ENCODE measurements at places on chromosomes 3 and 15.

DNA sequence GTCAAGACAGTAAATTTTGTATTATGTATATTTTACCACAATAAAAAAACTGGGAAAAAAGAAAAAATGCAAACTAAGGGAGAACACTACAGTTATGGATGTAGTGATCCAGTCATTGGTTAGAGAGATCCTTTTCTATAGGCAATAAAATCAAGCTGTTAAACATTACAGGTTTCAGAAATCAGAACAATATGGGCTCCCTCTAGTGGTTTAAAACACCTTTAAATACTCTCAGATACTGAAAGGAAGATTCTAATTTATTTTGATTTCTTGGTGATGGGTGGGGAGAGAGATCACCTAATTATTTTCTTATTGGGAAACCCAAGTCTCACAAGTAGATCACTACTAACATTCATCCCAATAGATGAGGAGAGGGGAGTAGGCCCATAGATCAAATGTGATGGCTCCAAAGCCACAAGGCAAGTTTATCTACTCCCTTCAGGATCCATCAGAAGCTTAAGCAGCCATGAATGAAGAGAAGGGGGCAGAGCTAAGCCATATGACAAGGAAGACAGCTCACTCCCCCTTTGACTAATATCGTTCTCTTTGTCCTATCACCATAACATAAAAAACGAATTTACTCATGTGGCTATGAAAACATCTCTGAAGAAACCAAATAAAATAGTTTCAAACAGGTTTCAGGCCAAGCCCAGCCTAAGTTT is 118.6 kb downstream of the ANO10 start:
- peak; percentile 15 for DNase-seq

GRCh38 chr3:117756563-117756962 is 1047.0 kb downstream of the TUSC7 start:
- no peak for DNase-seq

DNA sequence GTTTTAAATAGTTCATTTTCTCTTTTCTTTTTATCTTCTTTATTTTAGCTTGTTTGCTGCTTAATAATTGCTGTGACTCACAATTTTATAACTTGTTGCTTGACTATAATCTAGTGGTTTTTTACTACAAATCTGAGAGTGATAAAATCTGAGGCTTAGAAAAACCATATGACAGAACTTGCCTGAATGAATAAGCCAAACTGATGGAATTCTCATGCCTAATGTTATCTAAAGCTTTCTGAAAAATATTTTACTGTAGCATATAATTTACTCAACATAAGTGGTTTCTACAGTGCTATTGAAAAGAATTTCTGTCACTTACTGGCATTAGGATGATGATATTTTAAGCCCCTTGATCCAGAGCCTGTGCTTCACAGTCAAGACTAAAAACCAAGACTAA is 175.1 kb downstream of the VGLL3 start:
- no peak for DNase-seq

DNA sequence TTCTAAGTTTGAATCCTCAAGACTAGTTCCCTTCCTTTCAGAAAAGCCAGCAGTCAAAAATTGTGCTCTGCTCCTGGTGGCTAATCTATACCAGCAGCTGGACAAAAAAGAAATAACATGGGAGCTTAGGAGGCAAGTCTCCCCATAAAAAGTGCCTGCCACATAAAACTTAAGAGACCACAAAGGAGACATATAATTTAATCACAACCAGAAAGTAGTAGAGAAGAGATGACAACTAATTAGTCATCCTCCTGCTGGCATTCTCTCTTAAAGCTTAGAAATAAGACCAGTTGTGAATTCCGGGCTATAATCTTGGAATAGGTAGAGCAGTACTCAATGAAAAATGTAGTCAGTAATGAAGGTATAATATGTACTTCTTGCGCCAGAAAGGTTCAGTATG is 20.2 kb upstream of the IMPG2 start:
- DNase-seq, result no peak

- no peak for DNase-seq
Observed at GRCh38 chr3:191314109-191314728, 15.0 kb upstream of the CCDC50 start.

DNA sequence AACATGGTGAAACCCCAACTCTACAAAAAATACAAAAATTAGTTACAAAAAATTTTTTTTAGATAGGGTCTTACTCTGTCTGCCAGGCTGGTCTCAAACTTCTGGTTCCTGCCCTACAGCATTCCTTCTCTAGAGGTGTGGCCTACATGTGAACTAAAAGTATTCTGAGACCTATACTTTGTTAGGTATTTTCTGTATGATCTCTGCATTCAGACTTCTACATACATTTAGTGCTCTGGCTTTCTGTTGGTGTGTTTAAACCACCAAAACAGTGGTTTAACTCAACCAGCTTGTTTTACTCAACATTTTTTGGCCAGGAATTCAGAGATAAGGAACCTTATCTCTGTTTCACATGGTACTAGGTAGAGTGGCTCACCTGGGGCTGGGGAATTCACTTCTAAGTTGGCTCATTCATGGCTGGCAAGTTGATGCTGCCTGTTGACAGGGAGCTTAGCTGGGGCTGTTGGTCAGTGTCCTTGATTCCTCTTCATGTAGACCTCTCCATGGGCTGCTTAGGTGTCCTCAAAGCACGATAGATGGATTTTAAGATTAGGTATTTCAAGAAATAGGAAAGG is 41.4 kb upstream of the BSN start:
- DNase-seq, result no peak

GRCh38 chr3:39296197-39297077 is 16.6 kb upstream of the CX3CR1 start:
- no peak for DNase-seq

DNA sequence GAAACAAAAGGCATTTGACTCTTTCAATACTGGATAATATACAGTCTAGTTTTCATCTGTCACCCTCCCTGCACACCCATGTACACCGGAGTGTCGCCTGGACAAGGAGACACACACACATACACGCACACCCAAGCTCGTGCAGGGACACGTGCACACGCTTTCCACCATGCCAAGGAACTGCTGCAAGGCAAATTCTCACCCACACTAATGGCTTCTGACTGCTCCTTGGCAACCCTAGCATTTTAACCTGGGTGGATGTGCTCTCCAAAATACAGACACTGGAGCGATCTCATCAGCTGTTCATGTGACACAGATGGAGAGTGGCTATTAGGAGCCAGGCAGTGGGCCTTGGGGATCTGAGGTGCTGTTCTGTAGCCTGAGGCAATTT is 61.6 kb downstream of the MEIS2 start:
- DNase-seq, result no peak

DNA sequence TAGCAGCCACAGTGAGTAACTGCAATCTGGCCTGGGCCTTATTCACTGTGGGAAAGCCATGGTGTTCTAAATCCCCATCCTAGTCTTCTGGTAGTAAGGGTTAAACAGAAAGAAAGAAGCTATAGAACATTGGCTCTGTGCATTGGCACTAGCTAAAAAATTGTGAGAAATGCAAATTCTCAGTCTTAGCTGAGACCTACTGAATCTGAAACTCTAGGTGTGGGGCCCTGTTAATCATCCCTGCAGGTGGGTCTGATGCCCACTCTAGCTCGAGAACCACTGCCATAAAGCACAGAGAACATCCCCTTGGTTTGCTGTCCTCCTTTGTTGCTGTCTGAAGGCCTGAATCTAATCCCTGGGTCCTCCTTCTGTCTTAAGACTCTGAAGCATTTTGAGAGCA is 59.3 kb downstream of the MEIS2 start:
- no peak for DNase-seq

GRCh38 chr15:35560870-35561269 is 14.9 kb upstream of the DPH6 start:
- DNase-seq, result no peak

DNA sequence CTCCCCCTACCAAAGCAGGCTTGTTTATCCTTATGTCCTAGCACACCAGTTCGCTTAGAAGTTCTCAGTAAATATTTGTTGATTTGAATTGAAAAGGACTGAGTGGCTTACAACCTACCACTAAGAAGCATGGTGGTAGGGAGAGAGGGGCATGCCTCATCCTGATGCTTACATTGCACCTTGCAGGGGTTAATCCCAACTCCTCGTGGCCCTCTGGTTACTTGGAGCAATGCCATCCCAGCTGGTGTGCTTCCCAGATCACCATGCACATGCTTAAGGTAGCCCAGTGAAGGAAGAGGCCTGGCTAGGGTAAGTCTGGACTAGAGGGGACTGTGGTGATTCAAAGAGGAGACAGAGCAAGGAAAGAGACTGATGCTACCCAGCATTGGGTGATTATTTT is 253.3 kb downstream of the CLSTN2 start:
- DNase-seq, result no peak

DNA sequence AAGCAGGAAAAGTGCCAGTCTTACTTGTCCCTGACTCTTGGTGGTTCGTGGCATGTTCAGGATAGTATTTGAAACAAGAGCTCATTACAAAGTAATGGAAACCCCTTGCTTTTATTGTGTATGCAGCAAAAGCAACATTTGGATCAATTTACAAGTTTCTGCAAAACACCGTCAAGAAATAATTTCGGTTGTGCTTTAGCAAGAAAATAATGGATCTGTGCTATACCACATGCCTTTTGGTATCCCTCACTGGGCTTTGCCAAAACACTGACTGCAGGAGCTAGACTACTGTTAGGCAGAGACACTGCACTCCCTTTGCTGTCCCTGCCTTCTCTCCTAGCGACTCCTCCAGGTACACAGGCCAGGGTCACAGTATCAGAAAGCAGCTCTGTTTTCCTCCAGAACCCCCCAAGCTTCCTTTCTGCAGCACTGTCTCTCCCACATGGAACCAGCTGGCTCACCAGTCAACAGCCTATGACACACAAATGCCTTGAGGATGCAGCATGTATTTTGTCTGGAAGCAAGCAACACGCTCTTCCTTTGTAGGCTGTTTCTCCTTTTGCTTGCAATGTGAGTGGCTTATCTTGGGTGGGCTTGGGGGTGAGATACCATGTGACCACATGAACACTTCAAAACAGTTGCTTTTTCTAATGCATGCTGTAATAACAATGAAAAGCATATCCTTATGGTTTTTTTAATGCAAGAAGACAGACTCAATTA is 111.4 kb downstream of the PGPEP1L start:
- DNase-seq, result no peak

DNA sequence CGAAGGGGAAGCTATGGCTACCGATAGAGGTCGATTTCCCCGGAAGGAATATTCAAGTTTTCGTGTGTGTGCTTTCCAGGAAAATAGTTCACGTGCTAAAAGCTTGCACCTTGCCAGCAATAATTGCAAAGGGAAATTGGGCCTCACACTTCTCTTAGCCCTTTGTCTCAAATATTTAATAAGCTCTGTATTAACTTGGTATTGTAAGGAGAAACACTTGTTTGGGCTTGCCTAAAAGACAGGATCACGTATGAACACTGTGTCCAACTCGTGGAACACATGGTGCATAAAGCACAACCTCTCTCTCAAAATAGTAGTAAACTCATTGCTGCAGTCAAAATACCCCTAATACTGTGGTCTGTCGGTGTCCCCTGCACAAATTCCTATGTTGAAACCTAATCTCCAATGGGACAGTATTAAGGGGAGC is 352 bp upstream of the TMF1 start:
- DNase-seq, result no peak

- no peak for DNase-seq
Observed at GRCh38 chr15:47603026-47603425, 114.3 kb upstream of the SEMA6D start.

- no peak for DNase-seq
Observed at GRCh38 chr3:21462141-21462540, 288.9 kb downstream of the ZNF385D start.

- DNase-seq, result peak; percentile 32
Observed at GRCh38 chr3:196287090-196287439, 461 bp downstream of the PCYT1A start.

- DNase-seq, result peak; percentile 28
Observed at GRCh38 chr15:98823012-98823458, 174.7 kb downstream of the IGF1R start.

- no peak for DNase-seq
Observed at GRCh38 chr3:168100777-168101492, 5.2 kb upstream of the GOLIM4 start.

DNA sequence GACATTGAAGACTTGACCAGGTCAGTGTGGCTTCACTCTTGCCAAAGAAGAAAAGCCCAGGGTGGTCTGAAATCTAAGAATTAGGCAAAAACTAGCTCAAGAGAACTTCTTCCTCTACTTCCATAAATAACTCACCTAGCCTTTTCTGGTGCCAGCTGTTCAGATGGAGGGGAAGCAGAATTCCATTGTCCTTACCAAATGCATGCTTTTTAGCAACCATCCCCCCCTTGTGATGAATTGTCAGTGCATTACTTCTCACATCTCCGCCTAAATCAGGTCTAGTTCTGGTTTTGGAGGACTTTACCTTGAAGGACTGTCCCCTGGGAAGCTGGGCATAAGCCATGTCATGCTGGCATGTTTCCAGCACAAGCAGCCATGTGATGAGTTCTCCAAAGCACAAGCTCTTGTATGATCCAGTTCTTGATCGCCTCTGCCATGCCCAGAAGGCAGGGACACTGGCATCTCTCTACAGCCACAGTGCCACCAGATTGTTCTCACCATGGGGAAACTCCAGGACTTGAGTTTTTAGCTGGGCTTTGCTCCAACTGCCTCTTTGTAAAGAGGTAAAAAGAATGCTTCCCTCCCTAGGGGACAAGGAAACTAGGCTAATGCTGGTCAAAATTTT is 96.4 kb upstream of the IL12A start:
- DNase-seq, result no peak

GRCh38 chr3:65531499-65531898 is 507.2 kb downstream of the MAGI1 start:
- no peak for DNase-seq

GRCh38 chr3:189204167-189204866 is 32.5 kb downstream of the TPRG1 start:
- peak; percentile 6 for DNase-seq

- no peak for DNase-seq
Observed at GRCh38 chr15:68560501-68561113, 18.2 kb upstream of the CORO2B start.

DNA sequence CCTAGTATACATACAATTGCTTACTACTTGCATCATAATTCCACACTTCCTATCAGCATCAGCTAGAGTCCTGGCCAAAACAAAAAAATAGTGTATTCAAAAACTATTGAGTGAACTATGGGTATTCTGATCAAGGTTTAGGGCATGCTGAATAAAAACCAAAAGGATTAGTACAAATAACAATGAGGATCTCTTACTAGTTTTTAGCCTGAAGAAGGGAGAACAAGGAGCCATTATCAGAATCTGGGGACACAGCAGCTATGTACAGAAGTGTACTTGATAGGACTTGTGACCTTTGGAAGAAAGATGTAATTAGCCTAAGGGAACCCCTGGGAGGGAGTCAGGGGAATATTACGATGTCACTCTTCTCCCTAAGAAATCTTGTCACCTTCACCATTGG is 832.2 kb downstream of the SQOR start:
- no peak for DNase-seq
